Activated naive CD4-positive, alpha-beta T cell treated with anti-CD3 and anti-CD28 coated beads for 36 hours (primary cell): ENCODE measurements at places on chromosomes 6 and 20. TPM values are rescaled to one million over a fixed set of nuclear protein-coding genes. Genes with fewer than 3 reads are reported as not detected.

Gene SLA2
- 44.1 TPM for total RNA-seq

DNA sequence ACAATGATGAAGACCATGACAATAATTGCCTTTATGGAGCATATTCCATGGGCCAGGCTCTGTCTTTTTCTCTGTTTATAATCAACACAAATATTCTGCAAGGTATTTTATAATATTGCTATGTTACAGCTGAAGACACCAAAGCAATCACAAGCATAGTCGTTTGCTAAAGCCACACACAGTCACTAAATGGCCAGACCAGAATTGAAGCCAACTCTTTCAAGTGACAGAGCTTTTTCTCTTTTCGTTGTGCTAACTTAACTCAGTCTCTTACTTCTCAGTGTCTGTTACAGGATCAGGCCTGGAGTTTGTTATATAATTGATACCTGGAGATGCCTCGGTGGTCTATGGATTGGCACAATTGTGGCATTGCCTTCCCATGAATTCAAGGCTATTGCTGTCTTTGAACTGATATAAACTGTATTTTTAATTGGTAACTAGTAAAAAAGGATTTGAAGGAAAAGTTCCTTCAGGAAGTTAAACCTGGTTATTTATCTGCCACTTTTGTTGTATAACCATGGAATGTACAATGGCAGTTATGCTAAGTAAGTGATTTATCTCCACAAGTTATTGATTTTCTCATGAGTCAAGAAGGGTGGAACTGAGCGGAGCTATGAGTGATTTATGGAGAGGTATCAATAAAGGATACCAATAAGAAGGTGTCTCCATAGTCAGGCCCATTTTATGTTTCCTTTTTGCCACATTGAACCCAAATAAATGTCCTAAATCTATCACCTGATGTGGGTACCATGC is 67.6 kb downstream of the PFDN4 start:
- no peak overlapping the region for H3K27ac ChIP-seq
- H3K27me3 ChIP-seq, result peaks cover 9% of the 10 kb centered on the region
- no peak for DNase-seq
- H3K36me3 ChIP-seq, result no peaks in the 10 kb centered on the region
- H3K4me3 ChIP-seq, result no peak overlapping the region

DNA sequence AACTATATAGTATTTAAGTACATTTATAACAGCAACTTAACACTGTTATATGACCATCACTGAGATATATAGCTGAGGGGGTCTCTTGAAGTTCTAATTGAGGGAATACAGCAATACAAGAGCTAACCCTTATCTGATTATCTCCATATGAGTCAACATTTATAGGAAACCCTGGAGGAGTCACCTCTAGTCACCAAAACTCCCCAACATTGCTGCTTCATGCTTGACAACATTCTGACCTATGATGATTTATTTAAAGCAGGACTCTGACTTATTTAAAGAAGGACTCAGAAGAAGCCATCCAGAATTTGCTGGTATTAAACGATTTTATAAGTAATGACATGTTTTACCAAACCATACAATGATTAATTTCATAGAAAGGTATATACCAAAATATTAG is 182.6 kb upstream of the NOX3 start:
- no peaks in the 10 kb centered on the region for H3K36me3 ChIP-seq
- no peak overlapping the region for H3K27ac ChIP-seq
- DNase-seq, result no peak
- no peaks in the 10 kb centered on the region for H3K27me3 ChIP-seq
- no peaks in the 10 kb centered on the region for H3K4me1 ChIP-seq

Gene HSPA1L
- total RNA-seq, result 0.86 TPM

- no peaks in the 10 kb centered on the region for H3K4me1 ChIP-seq
- H3K27ac ChIP-seq, result no peak overlapping the region
- H3K36me3 ChIP-seq, result no peaks in the 10 kb centered on the region
- H3K27me3 ChIP-seq, result peaks cover 3% of the 10 kb centered on the region
- no peak overlapping the region for H3K4me3 ChIP-seq
Measured at GRCh38 chr6:146355521-146356100, 188.0 kb upstream of the RAB32 start.

- no peaks in the 10 kb centered on the region for H3K36me3 ChIP-seq
- H3K4me1 ChIP-seq, result no peaks in the 10 kb centered on the region
- no peaks in the 10 kb centered on the region for H3K27me3 ChIP-seq
- DNase-seq, result no peak
Measured at GRCh38 chr20:59977086-59977485, 18.9 kb downstream of the CDH26 start.

Gene MRAP2
- not detected for total RNA-seq

GRCh38 chr20:40568200-40568599 is 120.8 kb downstream of the MAFB start:
- no peak for DNase-seq
- H3K4me1 ChIP-seq, result no peaks in the 10 kb centered on the region
- H3K27me3 ChIP-seq, result no peaks in the 10 kb centered on the region
- H3K27ac ChIP-seq, result no peak overlapping the region
